Gastrocnemius medialis (tissue), 4 donors: ENCODE measurements at places on chromosomes 2 and 18. TPM values are rescaled to one million over a fixed set of nuclear protein-coding genes. Genes with fewer than 3 reads are reported as not detected.

The KLHL30 gene
- total RNA-seq = 111 TPM

The RAB6C gene
- not detected for total RNA-seq

The INHA gene
- total RNA-seq = 0.29 TPM

The MAP2 gene
- 1.8 TPM for total RNA-seq

The DNAJC5G gene
- not detected for total RNA-seq

The IL18R1 gene
- 1.0 TPM for total RNA-seq

The SERPINB12 gene
- not detected for total RNA-seq

The PCARE gene
- total RNA-seq = 1.3 TPM

The SPP2 gene
- total RNA-seq = not detected

- DNase-seq = no peak
These were observed 34.5 kb downstream of the PIK3C3 start for GRCh38 chr18:41989508-41989907.

DNA sequence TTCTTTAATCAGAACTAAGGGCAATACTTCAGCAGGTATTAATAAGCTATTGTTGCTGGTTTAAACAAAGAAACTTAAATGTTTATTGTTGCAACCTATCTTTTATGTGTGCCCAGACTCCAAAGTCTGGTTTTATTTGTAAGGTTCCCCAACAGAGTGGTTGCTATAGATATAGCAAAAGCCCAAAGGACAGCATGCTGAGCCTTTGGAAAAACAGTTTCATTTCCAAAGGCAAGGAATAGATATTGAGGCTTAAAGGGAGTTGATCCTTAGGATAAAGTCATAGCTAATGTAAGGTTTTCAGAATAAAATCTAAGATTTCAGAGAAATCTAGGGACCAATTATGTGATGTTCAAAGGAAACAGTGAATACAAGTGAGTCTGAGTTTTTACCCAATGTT, 413.2 kb upstream of the SLC14A2 start:
- DNase-seq = no peak

- DNase-seq = no peak
These were observed 20.1 kb upstream of the COL6A3 start for GRCh38 chr2:237433920-237434676.

DNA sequence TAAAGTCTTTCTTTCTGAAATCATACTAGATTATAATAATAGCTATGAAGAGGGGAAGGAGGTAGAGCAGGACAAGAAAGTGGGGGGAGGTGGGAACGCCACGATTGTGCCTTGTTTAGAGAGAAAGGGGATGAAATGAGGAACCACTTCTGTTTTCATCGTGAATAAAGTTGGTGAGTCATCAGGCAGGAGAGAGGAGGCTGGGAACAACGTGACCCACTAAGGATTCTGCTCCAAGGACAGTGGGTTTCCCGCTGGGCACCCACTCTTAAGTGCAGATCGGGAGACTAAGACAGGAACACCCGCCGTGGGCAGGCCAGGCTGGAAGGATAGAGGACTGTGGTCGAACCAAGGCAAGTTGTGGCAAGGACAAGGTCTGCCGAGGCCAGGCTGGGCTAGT, 158.2 kb downstream of the L3MBTL4 start:
- no peak for DNase-seq

DNA sequence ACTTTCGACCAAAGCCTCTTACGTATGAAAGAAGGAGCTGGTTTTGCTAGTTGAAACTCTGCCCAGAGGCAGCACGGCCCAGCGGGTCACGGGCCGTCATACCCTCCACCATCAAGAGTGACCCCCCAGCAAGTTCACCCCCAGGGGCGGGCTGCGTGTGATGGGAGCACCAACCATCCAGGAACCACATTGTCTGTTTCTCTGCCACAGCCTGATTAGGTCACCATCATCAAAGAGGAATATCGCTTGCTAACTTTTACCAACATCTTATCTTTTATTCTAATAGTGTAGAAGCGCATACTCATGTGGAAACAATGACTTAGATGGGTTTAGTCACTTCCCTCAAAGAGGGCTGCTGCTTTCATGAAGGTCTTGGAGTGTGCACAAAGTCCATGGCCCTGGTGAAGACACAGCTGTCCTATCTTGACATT, 116.6 kb upstream of the SMIM21 start:
- no peak for DNase-seq

GRCh38 chr2:204477358-204477950, 67.8 kb upstream of the PARD3B start:
- no peak for DNase-seq

- DNase-seq = no peak
These were observed 58.8 kb upstream of the DYNAP start for GRCh38 chr18:54532222-54532621.

- no peak for DNase-seq
These were observed 179.4 kb downstream of the LCLAT1 start for GRCh38 chr2:30626397-30626796.

DNA sequence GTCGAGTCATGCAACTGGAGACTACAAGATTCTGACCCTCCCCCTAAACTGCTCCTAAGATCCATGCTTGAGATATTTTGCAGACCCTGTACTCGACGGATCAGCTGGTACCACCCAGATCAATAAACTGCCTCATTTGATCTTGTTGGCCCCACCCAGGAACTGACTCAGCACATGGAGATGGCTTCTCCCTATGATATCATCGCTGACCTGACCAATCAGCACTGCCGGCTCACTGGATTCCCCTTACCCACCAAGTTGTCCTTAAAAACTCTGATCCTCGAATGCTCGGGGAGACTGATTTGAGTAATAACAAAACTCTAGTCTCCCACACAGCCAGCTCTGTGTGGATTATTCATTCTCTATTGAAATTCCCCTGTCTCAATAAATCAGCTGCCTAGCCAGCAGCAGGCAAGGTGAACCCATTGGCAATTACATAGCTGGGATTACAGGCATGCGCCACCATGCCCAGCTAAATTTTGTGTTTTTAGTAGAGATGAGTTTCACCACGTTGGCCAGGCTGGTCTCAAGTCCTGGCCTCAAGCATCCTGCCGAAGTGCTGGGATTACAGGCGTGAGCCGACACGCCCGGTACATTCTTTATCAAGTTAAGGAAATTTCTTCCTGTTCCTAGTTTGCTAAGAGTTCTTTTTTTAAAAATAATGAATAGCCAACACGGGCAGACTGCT, 43.6 kb downstream of the VPS54 start:
- no peak for DNase-seq

GRCh38 chr2:38057651-38058410, 18.1 kb downstream of the CYP1B1 start:
- DNase-seq = no peak

- no peak for DNase-seq
These were observed 460.5 kb downstream of the ERBB4 start for GRCh38 chr2:212078103-212078502.

- DNase-seq = no peak
These were observed 38.5 kb downstream of the PNO1 start for GRCh38 chr2:68196120-68196716.

- DNase-seq = no peak
These were observed 281.9 kb downstream of the SRBD1 start for GRCh38 chr2:45329045-45329677.

GRCh38 chr18:35143622-35144596, 96.9 kb upstream of the ZNF397 start:
- DNase-seq = peak; percentile 65

- no peak for DNase-seq
These were observed 47.7 kb downstream of the ACTR2 start for GRCh38 chr2:65275141-65275915.

GRCh38 chr2:68251855-68252399, 405 bp downstream of the PPP3R1 start:
- DNase-seq = peak; percentile 25

DNA sequence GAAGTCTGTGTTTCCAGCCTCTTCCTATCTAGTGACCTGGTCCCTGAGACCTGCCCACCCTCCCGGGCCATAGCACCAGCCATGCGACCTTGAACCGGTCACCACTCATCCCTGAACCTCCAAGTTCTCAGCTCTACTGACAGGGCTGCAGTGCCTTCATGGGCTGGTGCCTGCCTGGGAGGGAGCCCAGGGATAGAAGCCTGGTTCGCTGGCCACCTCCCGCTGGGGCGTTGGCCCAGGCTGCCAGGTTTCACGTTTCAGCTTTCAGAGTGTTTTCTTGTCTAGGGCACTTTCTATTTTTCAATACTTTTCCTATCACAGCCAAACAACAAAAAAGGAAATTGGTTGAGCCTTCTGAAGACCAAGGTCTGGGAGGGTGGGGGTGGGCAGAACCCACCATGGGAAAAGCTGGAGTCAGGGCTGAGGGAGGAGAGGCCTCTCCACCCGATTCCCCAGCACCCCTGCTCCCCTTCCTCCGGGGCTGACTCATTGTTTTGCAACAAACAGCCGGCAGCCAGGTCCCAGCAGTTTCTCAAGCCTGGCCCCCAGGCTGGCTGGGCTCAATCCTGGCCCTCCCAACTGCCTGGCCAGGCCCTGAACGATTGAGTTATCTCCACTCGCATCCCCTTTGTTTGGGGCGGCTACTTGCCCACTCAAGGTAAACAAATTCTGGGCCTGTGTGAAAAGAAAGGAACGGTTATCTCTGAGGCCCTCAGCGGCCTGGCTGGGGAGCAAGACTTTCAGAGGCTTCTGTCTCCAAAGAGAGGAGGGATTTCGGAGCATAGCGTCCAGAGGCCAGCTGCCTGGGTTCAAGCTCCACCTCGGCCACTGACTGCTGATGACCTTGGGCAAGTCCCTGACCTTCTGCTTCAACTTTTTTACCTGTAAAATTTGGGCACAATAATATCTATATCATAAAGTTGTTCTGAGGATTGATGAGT, 47.5 kb downstream of the ZFP36L2 start:
- DNase-seq = peak; percentile 83

- no peak for DNase-seq
These were observed 211.0 kb downstream of the MBD2 start for GRCh38 chr18:54013452-54013851.

DNA sequence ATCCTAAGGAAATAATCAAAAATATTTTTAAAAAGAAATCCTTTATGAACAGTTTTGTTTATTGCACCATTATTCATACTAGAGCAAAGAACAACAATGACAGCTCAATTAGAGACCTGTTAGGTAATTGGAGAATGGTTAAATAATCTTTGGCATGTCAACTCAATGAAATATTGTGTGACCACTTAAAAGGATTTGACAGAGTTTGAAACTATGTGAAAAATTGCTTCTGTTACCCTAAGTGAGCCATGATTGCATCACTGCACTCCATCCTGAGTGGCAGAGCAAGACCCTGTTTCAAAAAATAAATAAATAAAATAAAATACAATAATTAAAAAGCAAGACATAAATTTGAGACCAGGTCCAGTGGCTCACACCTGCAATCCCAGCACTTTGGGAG, 66.1 kb upstream of the ATP8B1 start:
- DNase-seq = no peak

GRCh38 chr2:86608832-86609410, 14.7 kb downstream of the RNF103 start:
- no peak for DNase-seq

DNA sequence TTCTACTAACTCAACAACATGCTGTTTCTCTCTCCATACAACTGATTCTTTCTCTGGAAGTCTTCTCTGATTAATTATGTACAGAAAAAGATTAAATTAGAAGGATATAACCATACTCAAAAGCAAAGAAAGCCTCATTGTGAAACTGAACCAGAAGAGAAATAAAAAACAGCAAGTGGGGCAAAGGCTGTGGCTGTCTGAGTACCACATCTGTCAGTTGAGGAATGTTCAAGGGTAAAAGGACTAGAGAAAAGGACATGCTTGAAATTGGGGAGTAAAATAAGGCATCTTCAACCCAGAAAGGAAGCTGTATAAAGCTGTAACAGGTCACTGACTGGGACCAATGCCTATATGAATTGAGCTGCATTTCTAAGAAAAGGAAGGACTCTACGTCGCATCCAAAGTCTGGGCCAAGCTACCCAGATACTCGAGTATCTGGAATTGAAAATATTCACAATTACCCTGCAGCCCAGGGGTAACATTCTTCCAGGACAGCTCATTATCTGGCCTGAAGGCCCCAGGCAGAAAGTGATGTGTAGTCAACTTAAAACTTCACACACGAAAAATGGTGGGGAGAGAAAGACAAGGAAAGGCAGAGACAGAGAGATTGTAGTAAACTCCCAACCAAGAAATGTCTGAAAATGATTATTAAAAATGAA, 356.0 kb upstream of the GALNT5 start:
- DNase-seq = no peak

GRCh38 chr18:49728542-49728941, 84.8 kb downstream of the ACAA2 start:
- no peak for DNase-seq

DNA sequence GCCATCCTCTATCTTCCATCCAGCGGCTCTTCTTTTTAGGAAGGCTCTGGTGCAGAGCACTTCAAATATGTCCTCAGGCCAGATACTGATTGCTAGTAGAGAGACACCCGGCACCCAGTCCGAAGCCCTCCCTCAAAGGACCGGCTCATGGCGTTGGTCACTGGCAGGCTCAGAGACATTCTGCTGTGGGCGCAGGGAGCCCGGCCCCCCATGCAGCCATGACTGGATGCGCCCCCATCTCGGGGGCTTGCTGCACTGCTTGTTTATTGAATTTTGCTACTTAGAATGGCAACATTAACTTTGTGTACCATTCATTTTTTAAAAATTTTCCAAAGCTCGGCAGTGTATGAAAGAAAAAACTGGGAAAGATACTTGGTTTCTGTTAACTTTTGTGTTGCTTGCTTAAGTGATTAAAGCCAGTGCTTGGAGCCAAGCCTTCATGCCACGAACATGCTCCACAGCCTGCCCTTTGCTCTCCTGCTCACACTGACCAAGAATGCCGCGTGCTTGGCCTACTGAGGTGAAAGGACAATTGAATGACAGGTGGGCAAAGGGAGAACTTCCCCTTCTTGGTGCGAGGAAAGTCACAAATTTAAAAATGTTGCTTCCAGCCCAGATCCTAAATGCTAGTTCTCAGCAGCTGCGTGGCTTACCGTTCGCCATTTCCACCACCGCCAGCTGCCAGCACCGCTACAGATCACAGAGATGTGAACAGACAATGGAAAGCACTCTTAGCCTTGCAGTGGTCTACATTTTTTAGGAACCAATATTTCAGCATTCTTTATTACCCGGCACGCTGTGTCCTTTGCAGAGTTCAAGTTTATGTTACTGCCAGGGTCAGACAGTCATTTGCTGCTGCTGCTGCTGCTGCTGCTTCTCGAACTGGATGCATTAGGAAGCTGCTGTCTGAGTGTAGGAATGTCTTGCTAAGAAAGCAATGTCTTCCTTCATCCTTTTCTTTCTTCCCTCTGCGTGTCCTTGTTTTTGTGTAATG, 76.7 kb downstream of the FAM210A start:
- no peak for DNase-seq

DNA sequence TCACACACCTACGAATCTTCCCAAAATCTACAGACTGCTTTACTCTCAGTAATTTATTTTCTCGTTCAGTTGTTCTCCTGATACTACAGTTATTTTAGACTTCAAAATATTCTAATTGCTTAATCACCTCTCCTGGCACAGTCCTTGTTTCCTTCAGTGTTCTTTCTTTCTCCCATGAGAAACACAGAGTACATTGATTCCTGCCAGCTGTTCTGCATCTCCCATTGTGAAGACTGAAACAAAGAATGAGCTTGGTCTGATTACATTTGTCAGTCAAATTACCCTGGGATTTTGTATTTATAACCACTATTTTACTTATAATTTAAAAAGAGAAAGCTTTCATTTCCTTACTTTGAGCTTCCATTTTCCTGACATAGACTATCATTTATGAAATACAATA, 63.9 kb upstream of the TANK start:
- no peak for DNase-seq
